Aorta (tissue), 5 donors: ENCODE measurements at places on chromosomes 1 and 21.

GRCh38 chr1:12040457-12041051 lies 21.3 kb downstream of the MIIP start:
- DNase-seq = no peak

DNA sequence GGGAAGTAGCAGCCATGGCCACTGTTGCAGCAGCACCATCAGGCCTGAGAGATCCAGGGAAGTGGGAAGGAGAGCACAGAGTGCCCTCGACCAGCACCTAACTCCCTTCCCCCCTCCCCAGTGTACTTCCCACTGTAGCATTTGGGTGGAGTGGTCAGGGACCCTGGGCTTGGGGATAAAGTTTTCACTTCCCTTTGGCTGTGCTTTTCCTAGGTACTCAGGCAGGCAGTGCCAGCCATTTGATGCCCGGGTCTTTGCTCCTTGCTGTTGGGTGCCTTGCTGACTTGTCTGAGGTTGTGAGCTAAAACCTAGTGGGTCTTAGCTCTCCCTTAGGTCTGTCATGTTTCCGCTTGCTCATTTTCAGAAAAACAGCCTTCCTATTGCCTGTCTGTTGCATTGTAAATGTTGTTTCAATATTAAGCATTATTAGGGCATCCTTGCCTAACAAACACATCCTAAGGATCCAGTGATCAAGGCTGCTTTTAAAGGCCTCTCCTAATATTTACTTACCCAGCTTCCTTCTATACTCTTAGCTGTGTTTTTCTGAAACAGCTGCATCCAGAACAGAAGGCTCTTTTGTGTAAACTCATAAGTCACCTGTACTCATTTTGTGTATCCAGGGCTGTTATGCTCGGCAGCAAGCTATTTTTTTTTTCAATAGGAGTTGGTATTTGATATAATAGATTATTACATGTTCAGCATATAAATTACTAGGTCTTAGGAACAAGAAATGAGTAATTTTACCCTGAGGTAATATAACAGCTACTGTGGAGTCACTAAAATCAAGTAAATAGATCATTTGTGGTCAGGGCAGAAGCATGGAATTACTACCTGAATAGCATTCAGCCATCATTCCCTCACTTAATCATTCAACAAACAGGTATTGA lies 418.6 kb upstream of the PROX1 start:
- no peak for DNase-seq

DNA sequence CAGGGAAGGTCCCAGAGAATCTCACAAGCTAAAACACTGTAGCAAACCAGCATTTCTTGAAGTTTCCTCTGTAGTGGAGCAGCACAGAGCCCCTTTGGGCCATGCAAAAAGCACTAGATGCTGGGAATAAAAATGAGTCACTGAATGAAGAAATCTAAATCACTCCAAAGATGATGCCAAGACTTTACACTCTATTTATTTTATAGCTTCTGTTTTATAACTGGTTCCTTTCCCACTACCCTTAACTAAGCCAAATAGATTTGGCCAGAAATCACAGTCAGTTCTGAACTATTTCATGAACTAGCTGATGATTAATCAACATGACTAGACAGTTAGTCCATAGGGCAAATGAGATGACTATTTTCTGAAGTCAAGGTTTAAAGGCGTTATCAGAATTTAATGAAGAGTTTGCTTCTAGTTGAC lies 89.5 kb downstream of the SCMH1 start:
- DNase-seq = no peak

- DNase-seq = no peak
Measured at GRCh38 chr21:39845571-39846130, 21.6 kb upstream of the PCP4 start.

GRCh38 chr1:211985556-211986264 lies 49.6 kb downstream of the INTS7 start:
- DNase-seq = no peak

- no peak for DNase-seq
Measured at GRCh38 chr1:200435200-200435780, 25.5 kb upstream of the ZNF281 start.

DNA sequence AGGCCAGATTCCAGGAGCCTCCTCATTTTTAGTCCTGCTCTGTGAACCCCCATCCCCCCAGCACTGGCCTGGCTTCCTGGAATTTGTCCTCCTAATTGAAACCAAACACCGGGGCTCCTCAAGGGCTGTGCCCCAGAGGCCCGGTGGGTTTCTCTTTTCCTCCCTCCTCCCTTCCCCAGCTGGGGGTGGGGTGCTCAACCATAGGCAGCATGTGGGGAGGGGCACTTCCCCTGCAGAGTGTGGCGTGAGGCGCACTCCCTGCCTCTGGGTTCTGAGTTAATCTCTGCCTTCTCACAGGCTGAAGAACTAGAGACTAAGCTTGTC lies 67.5 kb upstream of the ACOT11 start:
- DNase-seq = no peak

GRCh38 chr1:44151332-44151731 lies 9.9 kb upstream of the KLF18 start:
- no peak for DNase-seq

DNA sequence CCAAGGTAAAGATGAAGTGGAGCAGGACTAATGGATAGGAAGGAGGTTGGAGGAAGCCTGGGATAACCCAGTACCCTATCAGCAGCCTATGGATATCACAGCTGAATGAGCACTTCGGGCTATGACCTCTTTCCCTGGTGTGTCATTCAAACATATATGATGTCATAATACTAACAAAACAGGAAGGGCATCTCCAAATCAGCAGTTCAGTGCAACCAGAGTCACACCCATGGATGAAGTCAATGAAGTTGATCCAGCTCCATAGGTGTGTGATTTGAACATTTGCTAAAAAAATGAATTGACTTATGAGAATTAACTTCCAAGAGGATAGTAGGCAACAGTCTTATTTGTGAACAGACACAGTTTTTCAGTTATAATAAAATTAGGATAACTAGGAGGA lies 1.7 kb upstream of the C1orf116 start:
- DNase-seq = no peak
